ENCODE measurements at places on chromosomes 6 and 20.

DNA sequence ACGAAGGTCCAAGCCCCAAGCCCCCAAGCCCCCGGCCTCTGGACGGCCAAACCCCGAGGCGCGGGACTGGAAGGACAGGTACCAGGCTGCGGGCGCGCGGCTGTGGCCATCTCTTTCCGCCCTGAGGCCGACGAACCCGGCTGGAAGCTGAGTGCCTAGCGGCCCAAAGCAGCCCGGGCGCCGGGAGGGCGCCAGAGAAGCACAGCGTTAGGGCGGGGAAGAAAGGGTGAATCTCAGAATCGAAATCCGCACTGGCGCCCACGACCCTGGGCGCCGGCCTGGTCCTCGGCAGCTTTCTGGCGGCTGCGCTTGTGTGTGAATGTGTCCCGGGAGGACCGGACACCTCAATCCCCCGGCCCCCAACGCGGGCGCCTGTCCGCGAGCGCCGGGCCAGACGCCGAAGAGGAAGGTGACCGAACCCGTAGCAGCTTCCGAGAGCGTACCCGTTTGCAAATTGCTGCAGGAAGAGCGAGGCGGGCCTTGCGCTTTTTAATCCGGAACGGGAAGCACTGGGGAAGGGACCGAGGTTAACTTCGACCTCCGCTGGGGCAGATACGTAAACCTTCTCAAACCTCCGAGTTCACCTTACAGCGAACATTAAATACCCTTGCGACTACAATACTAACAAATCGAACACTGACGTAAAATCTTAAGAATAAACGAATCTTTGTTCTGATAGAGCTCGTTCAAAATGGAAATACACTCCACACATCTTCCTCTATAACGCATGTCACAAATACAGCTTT, 2.9 kb downstream of the NRN1 start:
- DNase-seq = no peak

DNA sequence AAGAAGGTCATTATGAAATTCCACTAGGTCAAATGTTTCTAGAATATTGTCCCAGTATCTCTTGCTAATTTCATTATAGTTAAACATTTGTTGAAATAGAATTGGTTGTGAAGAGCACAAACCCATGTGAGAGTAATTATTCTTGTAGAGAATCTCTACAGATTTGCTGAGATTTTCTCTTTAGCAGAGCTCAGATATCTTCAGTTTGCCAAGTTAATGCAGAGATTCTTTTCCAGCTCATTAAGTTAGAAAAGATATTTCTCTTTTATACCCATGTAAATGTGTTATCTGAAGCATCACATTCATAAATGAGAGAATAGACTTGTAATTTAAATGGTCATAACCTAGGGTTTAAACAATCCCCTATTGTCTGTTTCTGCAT, 232.0 kb upstream of the TAB2 start:
- no peak for DNase-seq

- no peak for DNase-seq
Observed at GRCh38 chr6:117530467-117531242, 48.2 kb downstream of the DCBLD1 start.

DNA sequence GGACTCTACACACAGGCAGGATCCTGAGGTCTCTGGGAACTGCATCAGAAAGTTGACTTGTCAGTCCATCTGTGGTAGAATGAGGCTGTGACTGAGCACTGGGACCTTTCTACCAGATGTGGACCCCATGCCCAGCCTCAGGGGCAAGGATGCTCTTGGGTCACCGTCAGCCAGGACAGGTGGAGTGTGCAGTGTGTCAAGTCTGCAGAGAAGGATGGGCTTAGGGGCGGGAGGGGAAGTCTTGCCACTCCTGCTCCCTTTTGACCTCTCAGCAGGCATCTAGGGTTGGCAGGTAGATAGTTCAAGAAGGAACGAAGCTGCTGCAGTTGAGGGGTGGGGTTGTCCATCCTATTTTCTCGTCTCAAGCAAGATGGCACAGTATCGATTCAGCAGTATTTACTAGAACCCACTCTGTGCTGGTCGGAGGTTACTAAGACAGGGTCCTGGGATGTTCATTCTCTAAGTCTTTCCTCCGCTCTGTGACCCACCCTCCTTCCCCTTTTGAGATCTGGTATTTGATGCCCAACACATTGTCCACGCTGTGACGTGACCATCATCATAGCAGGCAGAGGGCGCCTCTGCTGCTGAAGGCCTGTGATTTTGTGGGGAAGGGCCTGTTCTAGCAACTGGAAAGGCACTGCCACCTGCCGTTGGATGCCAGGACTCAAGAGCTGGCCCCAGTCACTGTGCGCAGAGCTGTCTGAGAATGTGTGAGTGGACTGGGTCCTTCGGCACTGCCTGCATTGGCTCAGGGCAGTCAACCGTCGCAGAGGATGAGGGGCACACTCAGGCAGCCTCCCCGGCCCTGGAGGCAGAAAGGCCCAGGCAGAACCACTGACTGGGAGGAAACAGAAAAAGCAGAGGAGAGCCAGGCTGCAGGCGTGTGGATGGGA, 23.2 kb downstream of the RBCK1 start:
- no peak for DNase-seq

GRCh38 chr6:39137245-39137644, 22.3 kb upstream of the SAYSD1 start:
- no peak for DNase-seq

- no peak for DNase-seq
Observed at GRCh38 chr20:8854571-8854970, 214.3 kb upstream of the PLCB4 start.

GRCh38 chr6:144697369-144697760, 412.2 kb downstream of the UTRN start:
- DNase-seq = no peak

GRCh38 chr6:168130697-168131371, 51.8 kb upstream of the FRMD1 start:
- DNase-seq = no peak

DNA sequence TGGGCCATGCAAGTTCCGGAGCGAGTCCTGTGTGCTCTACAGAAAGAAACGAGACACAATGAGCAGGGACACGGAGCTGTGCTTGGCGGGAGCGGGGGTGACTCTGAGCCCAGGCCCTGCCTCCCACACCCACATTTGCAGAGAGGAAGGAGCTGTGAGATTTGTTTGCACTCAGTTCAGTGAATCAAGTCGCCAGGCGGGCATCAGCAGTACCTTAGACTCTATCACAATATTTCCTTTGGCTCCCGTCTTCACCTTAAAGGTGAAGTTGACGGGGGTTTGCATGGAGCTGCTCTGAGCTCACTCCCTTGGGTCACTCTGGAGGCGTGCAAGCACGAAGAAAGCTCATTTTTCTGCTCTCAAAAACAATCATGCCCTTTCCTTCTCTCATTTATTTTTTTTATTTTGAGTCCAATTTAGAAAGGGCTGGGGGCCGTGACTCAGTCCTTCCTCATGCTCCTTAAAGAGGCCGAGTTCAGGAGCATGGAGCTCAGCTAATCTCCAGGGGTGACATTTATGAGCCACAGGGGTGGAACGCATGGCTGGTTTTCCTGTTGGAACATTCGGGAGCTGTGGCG, 188.2 kb downstream of the NFATC2 start:
- no peak for DNase-seq

- no peak for DNase-seq
Observed at GRCh38 chr20:5486377-5487054, 169.8 kb upstream of the PROKR2 start.

DNA sequence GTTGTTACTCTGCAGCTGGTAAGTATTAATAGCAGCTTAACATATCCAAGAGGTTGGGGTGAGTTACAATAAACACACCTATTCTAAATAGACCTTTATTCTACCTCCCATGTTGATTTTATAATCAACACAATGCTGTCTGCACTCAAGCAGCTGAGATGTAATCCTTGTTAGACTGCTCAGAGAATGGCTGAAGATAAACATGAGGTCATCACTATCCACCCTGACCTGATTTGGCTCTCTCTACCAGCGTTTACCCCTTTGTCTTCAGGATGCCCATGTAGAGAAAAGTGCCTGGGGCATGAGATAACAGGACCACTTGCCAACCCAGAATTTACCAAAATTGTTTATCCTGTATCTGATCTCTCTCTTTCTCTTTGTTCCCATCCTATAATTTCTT, 220.7 kb upstream of the DEFB112 start:
- DNase-seq = no peak

DNA sequence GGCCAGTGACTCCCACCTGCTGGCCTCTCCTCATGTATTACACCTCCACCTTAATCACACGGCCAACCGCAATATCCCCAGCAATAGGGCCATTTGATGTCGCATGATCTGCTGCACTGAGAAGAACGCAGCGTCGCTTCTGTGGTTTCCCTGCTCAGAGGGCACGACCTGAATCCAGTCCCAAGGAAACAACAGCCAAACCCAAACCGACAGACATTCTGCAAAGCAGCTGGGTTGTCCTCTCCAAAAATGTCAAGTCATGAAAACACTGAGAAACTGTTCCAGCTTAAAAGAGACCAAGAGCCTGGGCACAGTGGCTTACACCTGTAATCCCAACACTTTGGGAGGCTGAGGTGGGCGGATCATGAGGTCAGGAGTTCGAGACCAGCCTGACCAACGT, 7.5 kb upstream of the BPI start:
- no peak for DNase-seq

- no peak for DNase-seq
Observed at GRCh38 chr20:52668626-52669025, 303.5 kb upstream of the TSHZ2 start.

GRCh38 chr6:54100411-54101006, 10.7 kb upstream of the MLIP start:
- no peak for DNase-seq

GRCh38 chr6:128723667-128724066, 159.3 kb upstream of the LAMA2 start:
- DNase-seq = no peak

- no peak for DNase-seq
Observed at GRCh38 chr6:16747232-16748024, 13.8 kb downstream of the ATXN1 start.

DNA sequence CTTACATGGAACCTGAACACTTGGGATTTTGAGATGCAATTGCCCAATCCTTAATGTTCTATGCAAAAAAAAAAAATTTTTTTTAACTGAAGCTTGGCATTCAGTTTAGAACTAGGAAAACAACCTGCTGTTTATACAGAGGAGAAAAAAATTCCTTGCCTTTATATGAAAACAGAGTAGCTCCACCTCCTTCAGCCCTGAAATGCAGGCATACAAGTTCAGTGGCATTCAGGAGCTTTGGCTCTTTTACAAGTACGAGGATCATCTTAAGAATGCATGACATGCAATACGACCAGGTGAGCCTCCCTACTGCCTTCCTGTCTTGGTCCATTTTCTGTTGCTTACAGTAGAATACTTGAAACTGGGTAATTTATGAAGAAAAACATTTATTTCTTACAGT, 20.4 kb downstream of the PAX1 start:
- no peak for DNase-seq

- no peak for DNase-seq
Observed at GRCh38 chr20:46709459-46710152, at the start of gene SLC2A10. TSS of gene SLC2A10 (plus strand) at chr20:46709649. CDS start at chr20:46709737, 88 bp downstream.

DNA sequence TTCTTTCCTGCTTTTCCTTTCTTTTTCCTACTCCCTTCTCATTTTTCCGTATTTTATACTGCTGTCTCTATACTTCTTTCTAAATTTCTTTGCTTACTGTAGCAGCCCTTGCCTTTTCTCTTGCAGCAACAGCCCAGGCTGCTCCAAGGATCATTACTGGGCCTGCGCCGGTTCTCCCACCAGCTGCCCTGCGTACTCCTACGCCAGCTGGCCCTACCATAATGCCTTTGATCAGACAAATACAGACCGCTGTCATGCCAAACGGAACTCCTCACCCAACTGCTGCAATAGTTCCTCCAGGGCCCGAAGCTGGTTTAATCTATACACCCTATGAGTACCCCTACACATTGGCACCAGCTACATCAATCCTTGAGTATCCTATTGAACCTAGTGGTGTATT, 148.8 kb downstream of the QKI start:
- DNase-seq = no peak

DNA sequence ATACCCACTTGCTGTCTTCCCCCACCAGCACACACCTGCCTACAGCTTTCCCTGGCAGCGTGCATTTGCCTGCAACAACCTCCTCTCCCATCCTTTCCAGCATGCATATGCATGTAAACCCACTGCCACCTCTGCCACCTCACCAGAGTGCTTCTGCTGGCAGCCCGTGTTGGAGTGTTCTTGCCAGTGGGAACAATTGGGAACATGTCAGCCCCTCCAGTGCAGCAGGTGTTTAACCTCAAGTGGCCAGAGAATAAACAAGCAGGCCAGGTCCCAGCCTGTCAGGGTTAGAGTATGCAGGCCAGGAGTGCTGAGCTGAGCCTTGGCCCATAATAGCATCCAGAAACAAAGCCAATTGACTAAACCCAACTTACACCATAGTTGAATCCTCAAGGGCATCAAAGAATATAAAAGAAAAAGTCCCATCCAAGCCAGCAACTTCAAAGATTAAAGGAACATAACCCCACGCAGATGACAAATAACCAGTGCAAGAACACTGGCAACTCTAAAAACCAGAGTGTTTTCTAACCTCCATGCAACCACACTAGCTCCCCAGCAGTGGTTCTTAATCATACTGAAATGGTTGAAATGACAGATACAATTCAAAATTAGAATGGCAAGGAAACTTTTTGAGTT, 1212.1 kb upstream of the CITED2 start:
- peak; percentile 20 for DNase-seq

- no peak for DNase-seq
Observed at GRCh38 chr20:24814556-24815195, 134.4 kb upstream of the CST7 start.

DNA sequence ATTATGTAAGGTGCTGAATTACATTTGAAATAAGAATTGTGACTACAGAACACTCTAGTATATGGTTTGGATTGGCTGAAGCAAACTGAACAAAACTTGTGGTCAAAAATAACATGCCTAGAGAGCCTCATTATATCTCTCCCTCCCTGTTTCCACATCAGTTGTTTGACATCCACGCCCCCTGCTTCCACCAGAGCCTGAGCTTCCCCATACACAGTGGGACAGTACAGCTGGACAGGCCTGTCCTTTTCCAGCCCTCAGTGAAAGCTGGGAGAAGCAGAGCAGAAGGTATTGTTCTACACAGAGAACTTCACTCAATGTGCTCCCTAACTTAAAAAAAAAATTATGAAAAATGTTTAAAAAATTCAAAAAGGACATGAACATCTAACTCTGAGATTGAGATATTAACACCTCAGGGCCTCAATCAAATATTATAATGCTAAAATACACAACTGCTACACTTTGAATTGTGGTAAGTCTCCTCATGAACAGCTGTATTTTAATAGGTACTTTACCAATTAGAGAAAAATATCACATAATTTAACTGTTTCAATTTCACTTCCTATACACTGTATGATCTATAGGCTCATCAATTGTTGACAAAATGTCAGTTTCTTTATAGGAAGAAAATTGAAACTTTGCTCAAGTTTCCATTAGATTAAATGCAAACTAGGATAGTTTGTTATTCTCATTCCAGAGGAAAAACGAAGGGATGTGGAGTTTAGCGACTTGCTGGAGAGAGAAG, 44.9 kb upstream of the SCML4 start:
- DNase-seq = no peak

Measured in NCI-H187 (cell line).